ENCODE measurements at places on chromosomes 3 and 15.

DNA sequence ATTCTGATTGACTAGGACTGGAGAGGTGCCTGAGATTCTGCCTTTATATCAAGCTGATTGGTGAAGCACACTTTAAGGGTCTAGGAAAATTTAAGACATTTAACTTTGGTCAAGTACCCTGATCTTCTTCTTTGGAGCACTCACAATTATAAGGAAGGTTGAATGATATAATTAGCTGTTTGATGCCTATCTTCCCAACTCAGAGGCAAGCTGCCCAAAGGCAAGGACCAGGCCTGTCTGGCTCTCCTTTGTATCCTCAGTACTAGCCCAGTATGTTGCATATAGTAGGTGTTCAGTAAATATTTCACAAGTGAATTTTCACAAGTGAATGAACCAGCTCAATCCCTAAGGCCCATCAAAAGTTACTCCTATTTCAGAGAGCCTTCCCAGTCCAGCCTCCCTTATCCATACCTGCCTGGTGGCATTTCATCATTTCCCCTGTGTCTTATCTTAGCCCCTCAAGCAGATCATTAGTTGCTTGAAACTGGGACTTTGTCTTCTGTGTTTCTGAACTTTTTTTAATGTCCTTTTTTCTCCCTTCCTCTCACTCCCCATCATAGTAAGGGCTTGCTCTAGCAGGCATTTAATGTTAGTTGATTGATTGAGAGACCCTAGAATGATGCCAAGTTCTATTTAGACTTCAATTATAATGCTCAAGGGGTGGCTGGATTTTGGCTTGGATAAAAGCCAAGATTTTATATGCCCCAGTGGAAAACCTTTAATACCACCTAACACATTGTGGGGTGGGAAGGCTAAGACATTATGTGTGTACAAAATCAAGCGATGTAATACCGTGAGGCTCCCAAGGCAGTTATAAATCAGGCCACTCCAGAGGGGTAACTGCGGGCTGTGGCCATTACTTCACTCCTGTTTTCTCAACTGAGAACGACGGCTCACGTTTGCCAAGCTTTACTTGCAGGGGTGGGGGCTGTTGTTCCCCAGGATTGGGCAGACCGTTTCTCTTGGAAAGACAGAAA lies 43.2 kb upstream of the BOC start:
- DNase-seq: no peak

- no peak for DNase-seq
These were observed 86.1 kb upstream of the CGNL1 start for GRCh38 chr15:57290187-57290586.

DNA sequence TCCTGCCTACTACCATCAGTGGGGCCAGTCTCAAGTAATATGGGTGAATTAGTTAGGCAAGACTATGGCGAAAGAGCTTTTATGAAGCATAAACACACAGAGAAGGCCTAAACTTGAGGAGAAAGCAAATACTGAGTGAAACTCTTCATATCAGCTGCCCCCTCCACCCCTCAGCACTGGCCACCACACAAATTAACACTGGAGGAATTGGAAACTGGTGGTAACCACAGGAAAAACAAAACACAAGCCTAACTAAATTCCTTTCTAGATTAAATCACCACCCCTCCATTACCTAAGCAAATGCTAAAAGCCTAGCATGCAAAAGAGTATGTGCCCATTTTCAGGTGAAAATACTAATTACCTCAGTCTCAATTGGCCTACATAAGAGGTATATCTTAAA lies 774.7 kb upstream of the NECTIN3 start:
- DNase-seq: no peak

- no peak for DNase-seq
These were observed 597.8 kb upstream of the ALCAM start for GRCh38 chr3:104768886-104769285.

GRCh38 chr3:130773366-130773765 lies 26.7 kb upstream of the PIK3R4 start:
- DNase-seq: no peak

DNA sequence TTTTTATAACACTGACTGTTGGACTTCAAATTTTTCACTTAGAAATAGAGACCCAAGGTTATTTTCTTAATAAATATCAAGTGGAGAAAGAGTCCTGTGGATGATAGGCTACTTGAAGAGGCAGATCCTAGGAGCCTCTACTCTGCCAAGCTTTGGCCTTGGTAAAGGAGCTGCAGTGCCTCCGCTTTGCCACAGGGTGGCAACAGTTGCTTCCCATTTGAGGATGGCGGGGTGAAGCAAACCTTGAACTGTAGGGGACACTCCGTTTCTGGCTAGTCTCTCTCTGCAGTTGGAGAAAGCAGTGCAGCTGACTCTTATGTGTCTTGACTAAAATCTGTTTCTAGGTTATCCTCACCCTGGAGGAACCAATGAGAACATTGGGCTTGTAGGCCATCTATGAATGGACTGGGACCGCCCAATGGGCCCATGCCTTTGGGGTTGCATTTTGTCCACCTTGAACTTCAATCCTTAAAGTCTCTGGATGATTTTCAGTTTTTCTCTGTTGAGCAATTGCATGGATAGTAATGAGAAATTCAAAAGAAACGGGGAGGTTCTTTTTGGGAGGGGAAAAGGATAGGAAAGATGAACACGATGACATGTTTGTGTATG lies 9.8 kb downstream of the SCG5 start:
- peak; percentile 19 for DNase-seq
